ENCODE measurements at places on chromosomes 3 and 15.
A peak's percentile ranks its signal among the peaks of the same experiment; 100 is the strongest.

DNA sequence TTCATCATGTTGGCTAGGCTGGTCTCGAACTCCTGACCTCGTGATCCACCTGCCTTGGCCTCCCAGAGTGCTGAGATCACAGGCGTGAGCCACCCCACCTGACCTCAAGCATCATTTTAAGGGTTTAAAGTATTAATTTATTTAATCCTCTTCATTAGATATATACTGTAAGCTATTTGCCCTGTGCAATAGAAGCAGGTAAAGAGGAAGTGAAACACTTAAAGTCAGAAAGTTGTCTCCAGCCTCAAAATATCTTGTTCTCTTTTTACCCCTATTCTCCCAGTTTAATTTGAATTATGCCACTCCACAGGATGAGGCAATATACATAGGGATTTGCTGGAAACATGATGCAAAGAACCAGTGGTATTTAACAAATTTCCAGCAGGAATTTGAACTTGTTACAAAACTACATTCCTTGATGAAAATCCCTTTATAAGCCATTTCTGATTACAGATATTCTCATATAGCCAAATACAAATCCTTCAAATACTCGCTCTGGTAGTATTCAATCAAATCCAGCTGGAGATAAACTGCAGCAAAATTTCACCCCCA lies 2.0 kb downstream of the NDUFB5 start:
- no peak for DNase-seq

DNA sequence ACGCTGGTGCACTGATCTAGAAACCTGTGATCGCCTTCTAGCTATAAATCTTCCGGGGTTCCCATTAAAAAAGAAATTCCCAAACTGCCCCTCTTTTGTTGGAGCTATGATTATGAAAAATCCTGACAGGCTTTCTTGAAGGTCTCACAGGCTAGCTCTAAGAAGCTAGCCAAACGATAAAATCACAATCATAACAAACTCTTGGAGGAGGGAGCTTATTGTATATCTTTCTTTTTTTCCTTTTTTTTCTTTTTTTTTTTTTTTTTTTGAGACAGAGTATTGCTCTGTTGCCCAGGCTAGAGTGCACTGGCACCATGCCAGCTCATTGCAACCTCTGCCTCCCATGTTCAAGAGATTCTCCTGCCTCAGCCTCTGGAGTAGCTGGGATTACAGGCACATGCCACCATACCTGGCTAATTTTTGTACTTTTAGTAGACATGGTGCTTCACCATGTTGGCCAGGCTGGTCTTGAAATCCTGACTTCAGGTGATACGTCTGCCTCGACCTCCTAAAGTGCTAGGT lies 72.0 kb downstream of the MYO1E start:
- DNase-seq: no peak

- no peak for DNase-seq
Observed at GRCh38 chr3:120067083-120067482, 27.2 kb downstream of the GSK3B start.

- DNase-seq: no peak
Observed at GRCh38 chr15:100383302-100384107, 41.7 kb upstream of the ADAMTS17 start.

DNA sequence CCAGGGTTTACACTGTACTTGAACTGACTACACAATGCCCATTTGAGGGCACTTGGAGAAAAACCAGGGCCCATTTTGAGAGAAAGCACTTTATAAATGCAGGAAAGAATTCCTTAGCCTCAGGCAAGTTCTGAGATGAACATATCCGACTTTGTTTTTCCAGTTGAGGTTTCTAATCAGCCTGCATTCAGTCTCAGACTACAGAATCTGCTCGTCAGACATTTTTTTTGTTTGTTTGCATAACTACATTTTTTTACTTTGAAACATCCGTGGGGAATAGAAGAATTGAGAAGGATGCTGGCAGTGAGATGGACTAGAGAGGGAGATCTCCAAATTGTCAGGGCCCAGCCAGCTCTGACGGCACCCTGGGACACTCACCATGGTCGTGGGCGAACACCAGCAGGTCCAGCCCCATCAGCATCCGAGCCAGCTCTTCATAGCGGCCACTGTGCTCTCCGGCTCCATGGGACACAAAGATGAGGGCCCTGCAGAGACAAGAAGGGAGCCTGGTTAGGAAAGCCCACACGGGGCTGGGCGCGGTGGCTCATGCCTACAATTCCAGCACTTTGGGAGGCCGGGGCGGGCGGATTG lies 40.8 kb downstream of the MGLL start:
- no peak for DNase-seq

DNA sequence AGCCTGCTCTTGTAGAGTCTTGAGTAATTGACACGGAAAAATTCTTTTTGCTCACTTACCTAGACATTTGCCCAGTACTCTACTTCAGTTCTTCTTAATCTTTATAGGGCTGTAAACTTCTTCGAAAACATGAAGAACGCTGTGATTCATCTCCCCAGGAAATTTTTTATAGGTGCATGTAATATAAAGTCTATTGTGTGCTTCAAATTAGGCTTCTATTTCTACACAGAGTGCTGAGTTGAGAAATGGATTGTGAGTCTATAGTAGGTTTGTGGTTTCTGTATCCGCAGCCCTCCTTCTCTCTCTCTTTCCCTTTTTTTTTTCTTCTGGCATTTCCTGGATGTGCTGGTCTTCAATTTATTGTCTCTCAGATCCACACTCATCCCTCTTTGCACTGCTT lies 183.3 kb upstream of the DCBLD2 start:
- DNase-seq: no peak

- no peak for DNase-seq
Observed at GRCh38 chr3:65478551-65479500, 559.9 kb downstream of the MAGI1 start.

DNA sequence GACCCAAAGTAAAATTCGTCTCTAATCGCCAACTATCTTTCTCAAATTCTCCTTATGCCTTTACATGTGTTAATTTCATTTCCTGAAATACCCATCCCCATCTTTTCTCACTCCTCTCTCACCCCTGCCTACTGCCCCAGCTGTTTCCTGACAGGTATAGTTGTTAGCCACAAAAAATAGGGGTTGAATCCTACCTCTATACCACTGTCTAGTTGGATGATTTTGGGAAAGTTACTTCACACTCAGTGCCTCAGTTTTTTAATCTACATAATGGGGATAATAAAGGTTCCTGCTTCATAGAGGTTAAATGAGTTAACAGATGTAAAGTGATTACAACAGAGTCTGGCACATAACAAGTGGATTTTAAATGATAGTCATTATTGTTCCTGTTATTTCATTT lies 189.7 kb downstream of the TNIK start:
- no peak for DNase-seq

DNA sequence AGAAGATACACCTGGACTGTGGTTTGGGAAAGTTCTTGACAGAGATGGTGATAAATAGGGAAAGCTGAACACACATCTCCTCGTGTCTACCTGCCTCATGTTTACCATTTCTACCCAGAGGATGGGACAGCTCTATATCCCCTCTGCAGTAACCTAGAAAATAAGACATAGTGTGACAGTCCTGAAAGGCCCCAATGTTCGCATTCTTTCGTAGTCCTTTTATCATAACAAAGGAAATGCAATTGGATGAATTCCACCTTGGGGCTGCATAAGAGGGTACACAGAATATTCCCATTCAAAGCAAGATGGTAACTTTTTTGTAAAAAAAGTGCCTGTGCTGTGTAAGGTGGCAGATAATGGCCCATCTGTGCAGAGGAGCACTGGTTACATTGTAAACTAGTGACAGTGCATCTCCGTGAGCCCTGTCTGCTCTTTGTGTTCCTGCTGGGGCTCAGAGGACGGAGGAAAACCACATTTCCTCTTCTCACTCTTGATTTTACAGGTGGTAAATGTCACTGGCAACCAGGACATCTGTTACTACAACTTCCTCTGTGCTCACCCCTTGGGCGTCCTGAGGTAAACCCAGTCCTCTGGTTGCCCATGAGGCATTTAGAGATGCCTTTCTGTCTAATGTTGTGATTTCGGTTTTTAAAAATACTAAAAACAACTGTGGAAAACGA lies 74.3 kb downstream of the SIDT1 start:
- DNase-seq: no peak

- no peak for DNase-seq
Observed at GRCh38 chr3:13518516-13518953, 30.4 kb upstream of the FBLN2 start.

DNA sequence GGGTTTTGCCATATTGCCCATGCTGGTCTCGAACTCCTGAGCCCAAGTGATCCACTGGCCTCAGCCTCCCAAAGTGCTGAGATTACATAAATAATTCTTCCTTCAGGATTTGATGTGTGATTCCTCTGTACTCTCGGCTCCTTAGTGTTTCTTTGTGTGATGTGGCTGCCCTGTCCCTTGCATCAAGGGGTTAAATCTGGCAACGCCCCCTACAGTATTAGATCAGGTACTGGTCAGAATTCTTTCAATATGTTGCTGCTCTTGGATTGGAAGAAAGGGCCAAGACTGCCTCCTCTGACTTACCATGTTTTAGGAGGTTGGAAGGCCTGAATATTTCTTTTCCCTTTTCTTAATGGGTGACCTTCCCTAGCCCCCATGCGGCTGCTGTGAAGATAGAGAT lies 390.6 kb upstream of the WNT5A start:
- no peak for DNase-seq

- no peak for DNase-seq
Observed at GRCh38 chr3:160684368-160684740, 7.4 kb downstream of the ARL14 start.

- DNase-seq: no peak
Observed at GRCh38 chr3:151841801-151842200, 27.9 kb downstream of the AADAC start.

DNA sequence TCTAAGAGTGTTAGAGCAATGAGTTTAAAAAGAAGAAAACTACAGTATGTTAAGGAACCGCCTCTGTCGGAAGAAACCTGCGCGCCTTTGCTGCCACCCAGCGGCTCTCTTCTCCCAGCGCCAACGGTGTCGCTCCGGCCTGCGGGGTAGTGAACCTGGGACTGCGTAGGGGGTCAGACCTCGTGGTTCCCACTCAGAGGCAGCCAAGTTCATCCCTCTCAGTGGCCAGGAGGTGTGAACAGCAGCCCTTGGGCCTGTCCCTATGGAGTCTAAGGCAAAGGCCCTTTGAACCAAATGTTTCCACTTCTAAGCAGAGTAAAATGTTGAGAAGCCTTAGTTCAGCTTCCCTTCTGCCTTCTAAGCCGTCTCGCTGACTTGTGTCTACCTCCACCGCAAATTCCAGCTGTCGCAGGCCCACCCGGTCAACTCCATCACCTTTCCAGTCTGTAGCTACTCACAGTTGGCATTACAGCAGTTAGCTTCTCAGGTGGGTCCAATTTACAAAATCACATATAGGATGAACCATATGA lies 980 bp upstream of the RAB27A start:
- peak; percentile 69 for DNase-seq

GRCh38 chr3:120417272-120417911 lies 33.4 kb downstream of the FSTL1 start:
- peak; percentile 67 for DNase-seq

DNA sequence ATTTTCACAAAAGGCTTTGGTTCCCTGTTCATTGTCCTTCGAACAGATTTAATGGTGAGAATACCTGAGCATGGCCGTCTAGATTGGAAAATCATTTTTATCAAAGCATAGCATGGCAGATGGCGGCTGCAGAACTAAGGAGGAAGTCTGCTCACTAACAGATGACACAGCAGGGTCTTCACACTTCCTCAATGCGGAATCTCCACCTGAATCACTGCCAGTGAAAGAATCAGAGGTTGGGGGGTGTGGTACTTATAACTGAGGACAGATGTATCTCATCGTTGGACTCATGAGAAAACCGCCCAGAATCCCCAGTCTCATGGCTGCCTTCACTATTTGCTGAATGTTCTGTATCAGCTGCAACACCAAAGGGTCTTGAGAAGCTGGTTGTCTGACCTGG lies 31.6 kb upstream of the PYGO1 start:
- DNase-seq: no peak

- no peak for DNase-seq
Observed at GRCh38 chr3:55481744-55482495, 5.2 kb downstream of the WNT5A start.

DNA sequence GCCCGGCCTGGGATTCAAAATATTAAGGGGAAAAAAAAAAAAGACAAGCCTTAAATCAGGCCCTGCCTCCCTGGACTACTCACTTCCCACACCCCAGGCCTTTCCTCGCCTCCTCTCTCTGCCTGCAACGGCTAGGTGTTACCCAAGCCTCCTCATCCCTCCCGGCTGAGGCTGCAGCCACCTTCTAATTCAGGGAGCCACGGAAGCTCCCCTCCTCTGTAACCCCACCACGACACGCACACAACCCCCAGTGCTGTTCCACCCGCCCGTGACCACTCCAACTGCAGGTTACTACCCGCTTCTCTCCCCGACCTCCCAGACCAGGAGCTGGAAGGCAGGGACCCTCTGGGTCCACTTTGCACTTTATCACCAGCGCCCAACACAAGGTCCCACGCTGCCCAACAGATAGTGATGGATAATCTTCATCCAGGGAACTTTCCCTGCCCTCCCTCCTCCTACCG lies 936 bp downstream of the KIF7 start:
- no peak for DNase-seq

- DNase-seq: no peak
Observed at GRCh38 chr15:51266656-51267050, 71.7 kb downstream of the CYP19A1 start.

DNA sequence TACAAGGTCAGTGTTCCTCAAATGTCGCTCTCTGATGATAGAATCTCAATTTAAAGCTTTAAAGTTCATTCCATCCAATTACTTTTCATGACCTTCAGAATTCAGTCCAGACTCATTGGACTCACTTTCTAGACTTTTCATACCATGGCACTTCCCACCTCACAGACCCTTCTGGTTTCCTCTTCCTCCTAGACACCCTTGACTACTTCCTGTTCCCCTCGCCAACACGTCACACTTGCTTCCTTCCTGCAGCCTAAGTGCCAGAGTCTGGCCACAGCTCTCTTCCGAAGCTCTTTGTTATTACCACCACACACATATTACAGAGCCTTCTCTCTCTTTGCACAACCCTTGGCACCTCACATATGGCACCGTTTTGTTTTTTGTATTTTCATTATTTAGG lies 59.1 kb upstream of the UMPS start:
- no peak for DNase-seq
